ENCODE measurements at places on chromosomes 13 and 19. TPM values are rescaled to one million over a fixed set of nuclear protein-coding genes. Genes with fewer than 3 reads are reported as not detected.

Gene SERTM1
- total RNA-seq = not detected

Gene TMEM272
- total RNA-seq = not detected

Gene WDR87
- total RNA-seq = under 0.01 TPM

Gene ACER1
- total RNA-seq = not detected

Gene CYP4F12
- total RNA-seq = not detected

Gene FUT2
- not detected for total RNA-seq

Gene LCP1
- 0.33 TPM for total RNA-seq

Gene SLC25A30
- 16.4 TPM for total RNA-seq

Gene LMTK3
- total RNA-seq = 0.15 TPM

Gene SEMA6B
- 0.50 TPM for total RNA-seq

Gene CYP2A13
- not detected for total RNA-seq

Gene PRSS57
- 0.17 TPM for total RNA-seq

Gene LHB
- not detected for total RNA-seq

Gene DIRAS1
- total RNA-seq = 12.4 TPM

Gene ZNF701
- total RNA-seq = 14.1 TPM

Gene ONECUT3
- total RNA-seq = not detected

Gene RBM26
- total RNA-seq = 29.1 TPM

Gene MIDN
- 24.9 TPM for total RNA-seq

Gene ZNF460
- total RNA-seq = 49.5 TPM

Gene SIAH3
- total RNA-seq = not detected

Gene ZNF492
- 0.17 TPM for total RNA-seq

Gene CYP2A7
- not detected for total RNA-seq

Gene SH2D3A
- total RNA-seq = 0.15 TPM

Gene PTGIR
- total RNA-seq = 6.8 TPM
